Sciatic nerve (tissue), 2 donors: ENCODE measurements at places on chromosomes 7 and 10. TPM values are rescaled to one million over a fixed set of nuclear protein-coding genes. Genes with fewer than 3 reads are reported as not detected.

- no peak for DNase-seq
Measured at GRCh38 chr10:74081192-74081803, 69.3 kb downstream of the AP3M1 start.

Gene TEX36
- not detected for total RNA-seq

Gene UTF1
- total RNA-seq, result not detected

Gene PITX3
- not detected for total RNA-seq

GRCh38 chr7:116951366-116952292 lies 1.7 kb upstream of the ST7 start:
- no peak for DNase-seq

GRCh38 chr7:108561047-108561619 lies 8.4 kb downstream of the THAP5 start:
- DNase-seq, result no peak

- no peak for DNase-seq
Measured at GRCh38 chr7:148773334-148773733, 74.6 kb downstream of the CUL1 start.

DNA sequence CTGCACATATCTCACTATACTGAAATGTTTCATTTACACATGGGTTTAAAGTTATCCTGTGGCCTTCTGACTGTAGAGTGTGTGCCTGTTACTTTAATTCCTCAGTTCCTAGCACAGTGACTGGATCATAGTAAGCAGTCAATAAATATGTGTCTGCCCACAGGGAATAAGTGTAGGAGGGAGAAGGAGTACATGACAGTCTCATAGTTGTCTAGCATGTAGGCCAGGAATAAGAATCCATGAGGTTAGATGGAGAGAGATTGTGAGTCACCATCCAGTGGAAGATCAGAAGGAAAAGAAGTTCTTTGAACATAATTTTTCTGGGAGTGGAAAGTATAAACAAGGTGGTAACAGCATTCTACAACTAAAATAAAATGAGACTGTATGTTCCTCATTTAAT lies 36.6 kb upstream of the SEMA3A start:
- no peak for DNase-seq

GRCh38 chr10:43689618-43689954 lies 40.9 kb upstream of the ZNF32 start:
- peak; percentile 84 for DNase-seq

- DNase-seq, result no peak
Measured at GRCh38 chr7:136897676-136898075, 29.2 kb downstream of the CHRM2 start.

Gene TMEM26
- 0.53 TPM for total RNA-seq

DNA sequence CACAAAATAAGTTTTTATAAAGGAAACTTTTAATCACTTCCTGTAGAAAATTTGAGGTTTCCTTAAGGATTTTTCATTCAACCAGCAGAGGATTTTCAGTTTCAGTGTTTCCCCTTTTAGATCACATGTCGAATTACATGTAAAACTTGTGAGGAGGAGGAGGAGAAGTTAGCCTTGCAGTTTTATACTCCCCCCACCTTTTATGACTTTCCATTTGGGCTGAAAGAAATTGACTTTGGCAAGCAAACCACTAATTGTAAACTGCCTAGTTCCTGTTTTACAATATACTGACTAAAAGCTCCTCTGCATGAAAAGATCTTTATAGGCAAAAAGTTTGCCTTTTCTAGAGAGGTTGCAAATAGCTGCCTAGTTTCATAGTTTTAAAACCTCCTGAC lies 3.0 kb downstream of the BAMBI start:
- no peak for DNase-seq

DNA sequence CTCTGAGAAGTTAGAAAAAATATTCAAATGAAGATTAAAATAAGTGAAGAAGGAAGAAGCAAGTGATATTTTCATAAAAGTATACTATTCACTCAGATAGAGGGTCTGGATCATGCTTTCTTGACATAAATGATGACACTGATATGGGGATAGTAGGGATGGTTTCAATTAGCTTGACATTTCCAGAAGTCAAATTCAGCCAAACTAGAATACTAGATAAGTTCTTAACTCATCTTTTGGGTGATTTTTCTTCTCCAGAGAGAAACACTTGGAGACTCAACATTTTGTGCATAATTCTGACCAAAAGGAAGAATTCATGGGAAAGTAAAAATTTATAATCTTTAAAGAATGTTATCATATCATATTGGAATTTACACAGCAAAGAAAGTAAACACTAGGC lies 152.0 kb upstream of the LRGUK start:
- DNase-seq, result no peak

DNA sequence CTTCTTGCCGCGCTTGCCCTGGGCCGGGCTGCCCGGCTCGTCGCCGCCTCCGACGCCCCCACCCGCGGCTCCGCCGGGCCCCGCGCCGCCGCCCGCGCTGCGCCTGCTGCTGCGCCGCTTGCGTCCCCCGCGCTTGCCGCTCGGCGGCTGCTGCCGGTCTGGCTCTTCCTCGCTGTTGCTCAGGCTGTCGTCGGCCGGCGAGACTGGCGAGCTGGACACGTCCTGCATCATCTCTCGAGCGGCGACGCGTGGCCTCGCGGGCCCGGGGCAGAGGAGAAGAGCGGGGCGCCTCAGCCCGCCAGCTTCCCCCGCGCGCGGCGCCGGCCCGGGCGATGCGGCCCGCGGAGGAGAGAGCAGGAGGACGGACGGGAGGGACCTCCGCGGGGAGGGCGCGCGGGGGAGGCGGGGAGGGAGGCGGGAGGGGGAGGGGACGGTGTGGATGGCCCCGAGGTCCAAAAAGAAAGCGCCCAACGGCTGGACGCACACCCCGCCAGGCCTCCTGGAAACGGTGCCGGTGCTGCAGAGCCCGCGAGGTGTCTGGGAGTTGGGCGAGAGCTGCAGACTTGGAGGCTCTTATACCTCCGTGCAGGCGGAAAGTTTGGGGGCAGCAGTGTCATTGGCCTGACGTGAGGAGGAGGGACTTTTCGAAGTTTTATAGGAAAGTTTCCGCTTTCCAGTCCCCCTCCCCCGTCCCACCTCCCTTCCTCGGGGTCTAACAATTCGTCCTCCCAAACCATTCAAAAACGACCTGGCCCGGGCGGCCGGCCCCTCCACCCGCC lies at the start of gene TWIST1:
TWIST1 (minus strand) TSS at position 546 of the 779 bp plus-strand sequence; CDS start at position 231, 315 bp downstream.
- peak; percentile 87 for DNase-seq

Gene SSBP1
- 71.8 TPM for total RNA-seq

Gene TMEM236
- 0.49 TPM for total RNA-seq

Gene ZNF365
- 0.18 TPM for total RNA-seq

DNA sequence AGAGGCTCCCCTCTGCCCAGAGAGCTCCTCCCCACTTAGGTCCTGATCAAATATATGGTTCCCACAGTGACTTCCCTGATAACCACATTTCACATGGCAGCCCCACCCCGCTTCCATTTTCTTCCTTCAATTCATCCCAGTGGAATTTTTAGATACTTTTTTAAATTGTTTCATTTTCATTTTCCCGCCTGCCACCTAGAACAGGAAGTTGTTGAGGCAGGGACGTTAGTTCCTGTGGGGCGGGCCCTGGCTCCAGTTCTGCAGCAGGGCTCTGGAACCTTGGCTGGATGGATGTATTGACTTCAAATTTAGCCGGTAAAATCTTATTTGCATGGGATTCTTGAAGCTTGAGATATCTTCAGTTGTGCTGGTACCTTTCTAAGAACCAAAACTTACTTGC lies 226.6 kb downstream of the PAXIP1 start:
- DNase-seq, result no peak

DNA sequence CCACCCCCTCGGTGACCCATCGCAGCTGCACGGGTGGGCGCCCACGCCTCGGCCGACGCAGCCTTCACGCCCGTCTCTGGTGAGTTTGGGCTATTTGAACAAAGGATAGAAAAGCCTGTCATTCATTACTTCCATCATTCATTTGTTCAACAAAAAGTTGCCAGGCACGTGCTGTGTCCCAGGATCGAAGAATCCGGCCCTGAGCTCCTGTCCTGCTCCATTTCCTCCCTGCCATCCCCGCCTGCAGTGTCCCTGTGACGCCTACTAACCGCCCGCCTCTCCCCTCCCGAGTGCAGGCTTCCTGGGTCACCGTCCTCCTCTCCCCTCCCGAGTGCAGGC lies 340.1 kb downstream of the WDR37 start:
- no peak for DNase-seq

Gene NUTM2E
- total RNA-seq, result not detected

Gene KCNIP2
- 18.9 TPM for total RNA-seq
